ENCODE measurements at places on chromosomes 6 and 20.

DNA sequence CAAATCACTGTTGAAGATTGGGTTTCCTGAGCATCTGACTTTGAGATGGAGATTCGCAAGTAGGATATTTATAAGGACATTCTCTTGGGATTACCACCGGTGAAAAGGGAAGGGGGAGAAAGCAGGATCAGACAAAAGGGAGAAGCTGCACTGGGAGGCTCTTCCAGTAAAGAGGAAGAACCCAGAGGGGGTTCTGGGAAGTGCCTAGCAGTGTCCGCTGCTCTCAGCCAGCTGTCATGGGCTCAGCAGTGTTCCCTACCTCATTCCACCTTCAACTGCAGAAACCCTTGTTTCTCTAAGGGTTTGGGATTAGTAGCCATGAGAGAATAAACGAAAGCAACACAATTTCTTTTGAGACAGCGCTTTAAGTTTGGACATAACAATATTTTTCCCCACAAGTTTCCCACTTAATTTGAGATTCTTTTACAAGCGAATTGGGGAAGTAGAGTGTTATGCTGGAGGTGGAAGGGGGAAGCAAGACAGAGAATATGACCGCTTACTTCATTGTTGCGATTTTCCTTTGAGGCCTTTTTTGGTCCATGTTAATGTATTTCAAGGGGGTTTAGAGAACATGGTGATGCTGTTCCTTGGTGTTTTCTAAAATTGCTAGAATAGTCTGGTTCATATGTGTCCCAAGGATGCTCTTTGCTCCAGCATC lies 154.5 kb upstream of the SCGN start:
- no peak for DNase-seq

- DNase-seq = no peak
Measured at GRCh38 chr6:44023586-44024454, 103.4 kb downstream of the MRPL14 start.

GRCh38 chr6:52102405-52102804 lies 15.0 kb upstream of the PKHD1 start:
- no peak for DNase-seq

GRCh38 chr6:63610944-63611343 lies 24.7 kb upstream of the PHF3 start:
- DNase-seq = no peak

- no peak for DNase-seq
Measured at GRCh38 chr20:52349806-52350205, 158.2 kb upstream of the ZFP64 start.

- DNase-seq = no peak
Measured at GRCh38 chr20:32536851-32537656, 48.1 kb downstream of the NOL4L start.

- DNase-seq = no peak
Measured at GRCh38 chr6:162068340-162068739, 659.2 kb downstream of the PRKN start.

GRCh38 chr6:146851837-146852236 lies 253.1 kb downstream of the ADGB start:
- DNase-seq = no peak

DNA sequence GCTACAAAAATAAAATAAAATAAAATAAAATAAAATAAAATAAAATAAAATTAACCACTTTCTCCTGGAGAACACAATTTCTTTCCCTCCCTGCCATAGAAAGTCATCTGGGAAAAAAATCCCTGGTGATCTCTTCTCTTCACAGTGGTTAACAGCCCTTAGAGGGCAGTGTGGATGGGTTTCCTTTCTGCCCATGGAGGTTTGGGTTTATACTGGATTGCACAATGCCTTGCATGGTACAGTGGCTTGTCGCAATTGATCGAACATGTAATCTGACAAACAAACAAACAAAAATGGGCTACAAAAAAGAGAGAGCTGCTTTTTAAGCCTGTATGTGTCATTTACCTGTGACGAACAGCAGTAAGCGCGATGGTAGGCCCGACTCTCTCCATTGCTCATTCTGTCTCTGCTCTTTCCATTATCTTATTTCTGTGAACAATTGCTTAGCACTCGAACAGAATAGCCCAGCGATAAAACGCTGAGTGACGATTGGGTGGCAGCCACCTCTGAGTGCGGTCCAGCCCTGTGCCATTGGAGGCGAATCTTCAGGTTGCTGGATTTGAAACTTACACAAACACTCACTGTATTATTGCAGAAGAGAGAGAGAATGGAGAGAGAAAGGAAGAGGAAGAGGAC lies 166.1 kb downstream of the CD83 start:
- DNase-seq = no peak

DNA sequence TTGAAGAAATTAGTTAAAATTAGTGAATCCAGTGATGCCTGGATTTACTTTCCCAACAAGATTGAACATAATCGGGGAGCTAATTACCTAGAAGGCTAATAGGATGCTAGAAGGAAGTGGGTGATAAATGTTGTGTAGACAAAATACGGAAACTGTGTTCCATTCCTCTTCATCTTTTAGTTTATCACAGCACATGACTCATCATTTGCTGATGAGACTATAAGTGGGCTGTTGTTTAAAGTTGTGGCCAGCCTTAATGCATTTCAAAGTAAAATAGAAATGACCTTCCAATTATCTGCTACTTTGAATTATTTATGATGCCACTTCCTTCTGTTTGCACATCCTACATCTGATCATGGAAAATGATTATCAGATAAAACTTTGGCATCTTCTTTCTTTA lies 43.4 kb downstream of the OGFRL1 start:
- DNase-seq = no peak

GRCh38 chr6:105595829-105596228 lies 192.9 kb upstream of the PREP start:
- no peak for DNase-seq

GRCh38 chr20:6515261-6515660 lies 252.2 kb upstream of the BMP2 start:
- no peak for DNase-seq

- no peak for DNase-seq
Measured at GRCh38 chr20:54083459-54083858, 13.1 kb upstream of the BCAS1 start.

- no peak for DNase-seq
Measured at GRCh38 chr6:3473773-3474172, 16.9 kb upstream of the SLC22A23 start.

- DNase-seq = no peak
Measured at GRCh38 chr20:51643390-51643789, 100.9 kb upstream of the NFATC2 start.

- DNase-seq = no peak
Measured at GRCh38 chr20:23596579-23597250, 9.0 kb downstream of the CST9 start.

GRCh38 chr6:21733311-21733710 lies 139.8 kb downstream of the SOX4 start:
- no peak for DNase-seq

GRCh38 chr6:170022827-170023619 lies 267.9 kb downstream of the DLL1 start:
- DNase-seq = no peak

- DNase-seq = peak; percentile 67
Measured at GRCh38 chr6:73521351-73521985, 636 bp upstream of the EEF1A1 start.
